Endothelial cell (in vitro differentiated cells): ENCODE measurements at places on chromosomes 3 and 15.

- DNase-seq = no peak
These were observed 57.2 kb downstream of the SEC22A start for GRCh38 chr3:123258811-123259420.

DNA sequence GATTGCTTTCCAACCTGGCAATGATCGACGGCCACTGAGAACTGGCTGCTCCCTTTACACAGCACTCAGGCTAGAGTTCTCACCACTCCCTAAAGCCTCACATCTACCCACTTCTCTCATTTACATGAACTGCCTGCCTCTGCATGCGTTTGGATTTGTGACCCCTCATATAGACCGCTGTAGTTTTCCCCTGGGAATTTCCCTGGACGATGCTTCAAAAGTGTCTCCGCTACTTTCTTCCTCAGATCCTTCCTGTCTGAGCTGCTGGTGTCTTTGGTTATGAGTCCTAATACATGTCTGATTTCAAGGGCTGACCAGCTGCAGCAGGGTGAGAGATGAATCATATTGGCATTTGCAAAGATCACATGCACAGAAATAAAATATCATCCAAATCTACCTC lies 116.7 kb upstream of the ETV5 start:
- DNase-seq = no peak

DNA sequence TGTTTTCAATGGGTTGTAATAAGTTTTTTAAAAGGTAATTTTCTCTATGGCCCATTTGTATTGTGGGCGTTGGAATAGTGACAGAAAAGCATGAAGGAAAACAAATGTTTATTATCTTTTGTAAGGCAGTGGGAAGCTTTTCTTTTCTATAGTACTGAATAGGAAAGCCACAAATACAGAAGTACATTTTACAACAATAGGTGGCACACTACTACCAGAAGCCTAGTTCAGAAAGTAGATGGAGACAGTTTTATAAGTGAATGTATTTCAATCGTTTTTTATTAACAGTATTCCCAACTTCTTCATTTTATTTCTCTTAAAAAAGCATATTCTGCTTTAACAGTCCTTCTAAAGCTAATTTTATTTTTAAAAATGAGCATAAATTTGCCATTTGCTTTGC lies 296.7 kb downstream of the PTPRG start:
- no peak for DNase-seq

DNA sequence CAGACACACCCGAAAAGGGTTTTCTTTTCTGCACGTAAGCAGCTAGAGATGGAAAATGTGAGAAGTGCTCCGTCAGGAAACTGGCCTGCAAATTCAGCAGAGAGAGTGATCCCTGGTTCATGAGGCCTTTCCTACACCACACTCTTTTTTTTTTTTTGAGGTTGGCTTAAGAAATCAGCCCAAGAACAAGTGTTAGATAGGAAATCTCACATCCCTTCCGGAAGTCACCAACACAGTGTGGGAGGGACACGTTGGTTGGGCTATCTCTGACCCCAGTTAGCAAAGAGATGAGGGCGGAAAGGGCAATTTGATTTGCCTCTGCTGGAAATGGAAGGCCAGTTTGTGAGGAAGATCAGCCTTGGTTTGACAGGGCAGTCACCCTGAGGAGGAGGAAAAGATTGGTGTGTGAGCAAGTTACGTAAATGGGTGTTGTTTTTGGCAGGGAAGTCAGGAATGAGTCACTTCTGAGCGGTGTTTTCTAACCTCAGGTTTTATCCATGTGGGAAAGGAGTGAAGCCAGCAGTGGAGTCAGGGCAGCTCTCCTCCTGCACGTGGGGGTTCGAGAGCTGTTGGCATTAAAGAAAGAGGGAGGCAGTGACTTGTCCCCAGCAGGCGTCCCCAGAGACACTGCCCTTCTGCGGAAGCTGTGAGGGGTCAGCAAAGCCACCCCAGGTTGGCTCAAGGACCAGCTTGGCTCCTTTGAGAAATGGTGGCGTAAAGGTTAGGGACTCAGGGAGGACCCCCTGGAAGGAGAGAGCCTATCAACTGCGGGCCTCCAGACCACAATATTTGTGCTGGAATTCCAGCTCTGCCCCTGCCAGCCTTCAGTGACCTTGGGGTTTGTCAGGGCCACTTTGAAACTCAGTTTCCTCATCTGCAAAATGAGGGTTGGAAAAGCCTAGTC lies 237.6 kb upstream of the BHLHE40 start:
- DNase-seq = no peak

DNA sequence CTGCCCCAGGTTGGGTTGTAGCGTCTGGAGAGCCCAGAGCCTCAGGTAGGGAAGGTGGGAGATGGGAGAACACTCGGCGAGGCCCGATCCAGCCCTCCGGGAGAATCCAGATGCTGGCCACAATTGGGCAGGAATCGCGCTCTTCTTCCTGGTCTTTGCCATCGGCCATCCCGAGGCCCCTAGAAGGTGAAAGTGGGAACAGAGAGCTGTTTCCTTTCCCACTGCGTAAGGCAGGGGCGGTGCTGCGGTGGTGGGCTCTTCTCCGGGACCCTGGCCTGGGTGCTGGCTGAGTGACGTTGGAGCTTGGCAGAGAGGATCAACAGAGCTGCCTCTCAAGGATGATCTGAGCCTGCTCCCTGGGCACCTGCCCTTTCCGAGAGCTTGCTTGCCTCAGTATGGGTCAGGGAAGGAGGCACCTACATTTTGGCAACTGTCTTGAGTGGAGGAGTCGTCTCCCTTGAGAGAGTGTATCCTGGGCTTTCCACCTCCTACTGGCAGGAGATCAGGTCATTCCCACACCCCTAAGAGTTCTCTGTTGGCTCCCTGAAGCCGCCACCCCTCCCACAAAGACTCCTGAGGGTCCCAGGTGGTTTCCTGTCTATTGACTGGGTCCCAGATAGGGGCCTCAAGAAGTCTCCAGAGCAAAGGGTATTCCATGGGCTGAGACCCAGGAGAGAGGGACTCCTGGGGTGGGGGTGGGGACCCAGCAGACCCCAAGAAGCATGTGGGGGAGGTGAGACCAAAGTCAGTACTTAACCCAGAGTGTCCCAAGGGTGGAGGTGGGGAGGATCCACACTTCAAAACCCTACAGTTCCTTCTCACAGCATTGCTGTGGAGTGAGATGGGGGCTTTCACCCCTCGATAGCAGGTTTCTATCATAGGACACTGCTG lies 1.6 kb downstream of the C15orf39 start:
- no peak for DNase-seq

- no peak for DNase-seq
These were observed 298.9 kb downstream of the LRTM1 start for GRCh38 chr3:54628888-54629441.

GRCh38 chr15:31342381-31342780 lies 15.7 kb downstream of the KLF13 start:
- DNase-seq = no peak

DNA sequence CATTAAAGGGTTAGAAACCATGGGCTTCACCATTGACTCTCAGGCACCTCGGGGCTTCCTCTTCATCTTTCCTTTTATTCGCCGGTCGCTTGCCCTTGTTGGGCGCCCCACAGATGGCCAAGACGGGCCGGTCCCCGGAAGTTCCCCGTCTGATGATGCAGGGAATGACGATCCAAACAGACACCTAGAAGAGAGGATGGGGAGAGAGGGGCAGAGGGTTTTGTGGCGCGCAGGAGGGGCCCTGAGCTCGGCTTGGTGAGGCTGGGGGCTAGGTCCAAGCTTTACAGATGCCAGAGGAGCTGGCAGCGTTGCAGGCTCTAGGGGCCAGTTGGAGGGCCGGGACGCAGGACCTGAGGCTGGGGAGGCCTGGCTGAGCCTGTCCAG lies 532 bp upstream of the ESYT3 start:
- no peak for DNase-seq

GRCh38 chr3:192080336-192080735 lies 619.4 kb downstream of the PYDC2 start:
- no peak for DNase-seq

GRCh38 chr15:90142216-90143165 lies 40.2 kb upstream of the IDH2 start:
- no peak for DNase-seq
